NCI-H2081 treated with DMSO at 0.1 percent for 48 hours (cell line): ENCODE measurements at places on chromosomes 2 and 18.

GRCh38 chr2:144454466-144455287, 65.2 kb downstream of the ZEB2 start:
- DNase-seq = no peak

DNA sequence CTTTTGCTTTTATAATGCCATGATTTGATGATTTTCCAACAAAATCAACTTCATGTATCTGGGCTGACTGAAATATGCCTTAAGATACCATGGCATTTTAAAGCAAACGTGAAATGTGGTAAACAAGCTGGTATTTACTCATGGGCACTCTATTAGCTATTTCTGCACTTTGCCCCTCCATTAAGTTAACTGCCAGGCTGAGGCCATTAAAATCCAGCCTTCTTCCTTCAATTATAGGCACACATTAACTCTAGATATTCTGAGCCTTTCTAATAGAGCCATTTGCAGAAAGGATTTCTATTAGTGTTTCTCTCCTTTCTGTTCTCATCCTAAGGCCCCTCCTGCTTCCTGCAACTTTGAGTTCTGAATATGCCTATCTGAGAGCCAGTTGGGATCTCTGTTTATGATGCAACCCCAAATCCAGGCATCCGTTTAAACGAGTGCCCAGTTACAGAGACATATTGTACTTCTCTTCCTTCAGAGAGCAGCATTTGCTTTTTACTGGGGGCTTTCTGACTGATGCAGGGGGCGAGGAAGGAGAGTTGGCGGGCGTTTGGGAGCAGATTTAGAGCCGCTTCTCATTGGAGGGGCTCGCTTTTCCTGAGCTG, 1.6 kb upstream of the KCNJ3 start:
- DNase-seq = no peak

- DNase-seq = no peak
Measured at GRCh38 chr2:236548179-236548921, 21.3 kb upstream of the ACKR3 start.

DNA sequence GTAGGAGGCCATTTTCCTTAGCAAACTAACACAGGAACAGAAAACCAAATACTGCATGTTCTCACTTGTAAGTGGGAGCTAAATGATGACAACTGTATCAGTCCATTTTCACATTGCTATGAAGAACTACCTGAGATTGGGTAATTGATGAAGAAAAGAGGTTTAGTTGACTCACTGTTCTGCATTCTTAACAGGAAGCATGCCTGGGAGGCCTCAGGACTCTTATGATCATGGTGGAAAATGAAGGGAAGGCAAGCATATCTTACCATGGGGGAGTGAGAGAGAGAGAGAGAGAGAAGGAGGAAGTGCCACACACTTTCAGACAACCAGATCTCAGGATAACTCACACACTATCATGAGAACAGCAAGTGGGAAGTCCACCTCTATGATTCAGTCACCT, 105.3 kb downstream of the PARD3B start:
- no peak for DNase-seq

GRCh38 chr18:61699397-61700110, 193.3 kb downstream of the RNF152 start:
- DNase-seq = no peak
